Activated naive CD4-positive, alpha-beta T cell treated with anti-CD3 and anti-CD28 coated beads for 36 hours (primary cell): ENCODE measurements at places on chromosomes 3 and 15.

DNA sequence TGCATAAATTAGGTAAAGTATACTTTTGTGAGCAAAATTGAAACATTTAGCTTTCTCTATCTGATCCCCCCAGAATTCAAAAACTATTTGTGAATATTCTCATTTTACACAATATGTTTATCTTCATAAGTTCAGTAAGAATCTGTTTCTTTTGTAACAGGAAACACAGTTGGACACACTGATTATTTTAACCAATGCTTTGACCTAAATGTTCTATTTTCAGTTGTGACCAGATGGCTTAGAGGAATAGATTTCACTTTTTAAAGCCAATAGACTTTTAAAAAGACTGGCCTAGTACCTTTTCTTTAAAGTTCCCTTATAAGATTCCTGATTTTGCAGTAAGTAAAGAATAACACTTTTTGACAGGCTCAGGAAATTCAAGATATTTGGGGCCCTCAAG is 74.0 kb upstream of the STRIT1 start:
- no peak overlapping the region for H3K4me3 ChIP-seq
- no peak overlapping the region for H3K27ac ChIP-seq

- no peaks in the 10 kb centered on the region for H3K27me3 ChIP-seq
- H3K27ac ChIP-seq, result no peak overlapping the region
- H3K4me1 ChIP-seq, result peaks cover 24% of the 10 kb centered on the region
- H3K36me3 ChIP-seq, result peaks cover 2% of the 10 kb centered on the region
- no peak for DNase-seq
- H3K4me3 ChIP-seq, result no peak overlapping the region
These were observed 120.2 kb downstream of the ATP10A start for GRCh38 chr15:25742776-25743547.

DNA sequence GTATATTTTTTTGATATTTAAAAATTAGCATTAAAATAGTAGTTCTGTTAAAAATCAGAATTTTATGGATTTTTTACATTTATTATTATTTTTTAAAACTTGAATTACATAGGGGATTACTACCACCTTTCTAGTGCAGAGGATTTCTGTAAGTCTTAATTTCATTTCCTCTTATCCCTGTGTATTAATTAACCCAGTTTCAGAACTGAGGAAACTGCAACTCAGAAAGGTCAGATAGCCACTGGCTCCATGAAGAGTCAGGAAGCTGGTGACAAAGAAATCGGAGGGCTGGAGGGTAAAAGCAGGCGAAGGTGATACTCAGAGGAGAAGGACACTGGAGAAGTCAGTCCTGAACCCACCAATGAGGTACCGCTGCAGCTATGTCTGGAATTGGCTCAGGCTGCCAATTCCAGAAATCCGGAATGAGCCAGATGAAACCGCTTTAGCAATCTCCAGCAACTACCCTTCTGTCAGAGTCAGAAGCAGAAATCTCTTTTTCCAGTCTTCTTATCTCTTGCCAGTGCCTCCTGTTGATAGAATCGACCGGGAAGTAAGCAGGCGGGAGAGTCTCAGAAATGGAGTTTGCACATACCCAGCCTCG is 308.5 kb downstream of the SV2B start:
- H3K4me3 ChIP-seq, result no peak overlapping the region
- H3K4me1 ChIP-seq, result peaks cover 22% of the 10 kb centered on the region
- H3K27me3 ChIP-seq, result no peaks in the 10 kb centered on the region
- no peak overlapping the region for H3K27ac ChIP-seq
- no peak for DNase-seq

- DNase-seq, result no peak
- H3K27me3 ChIP-seq, result peaks cover 3% of the 10 kb centered on the region
- H3K36me3 ChIP-seq, result no peaks in the 10 kb centered on the region
- no peak overlapping the region for H3K4me3 ChIP-seq
These were observed 639.8 kb downstream of the MAGI1 start for GRCh38 chr3:65398953-65399352.

DNA sequence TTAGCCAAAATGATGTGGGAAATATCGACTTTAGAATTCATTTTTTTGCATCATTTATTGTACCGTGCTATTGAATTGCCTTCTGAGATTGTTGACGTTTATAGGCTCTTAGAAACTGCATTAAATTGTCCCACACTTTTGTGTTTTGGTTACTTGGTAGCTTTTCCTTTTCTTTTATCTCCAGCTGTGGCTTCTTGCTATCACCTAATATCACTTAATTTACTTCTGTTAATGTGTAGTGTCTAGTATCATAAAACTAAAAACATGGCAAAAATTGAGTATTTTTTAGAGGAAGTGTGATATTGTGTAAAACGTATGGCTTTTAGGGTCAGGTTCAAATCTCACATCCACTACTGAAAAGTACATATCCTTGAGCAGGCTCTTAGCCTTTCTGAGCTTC is 11.2 kb downstream of the TMOD3 start:
- H3K36me3 ChIP-seq, result no peaks in the 10 kb centered on the region
- H3K4me1 ChIP-seq, result peaks cover 74% of the 10 kb centered on the region
- H3K4me3 ChIP-seq, result no peak overlapping the region
- H3K27me3 ChIP-seq, result no peaks in the 10 kb centered on the region
- no peak for DNase-seq

GRCh38 chr3:138113326-138113725 is 2.1 kb downstream of the DZIP1L start:
- DNase-seq, result no peak
- no peak overlapping the region for H3K27ac ChIP-seq
- no peaks in the 10 kb centered on the region for H3K36me3 ChIP-seq
- H3K4me3 ChIP-seq, result no peak overlapping the region

- H3K4me1 ChIP-seq, result no peaks in the 10 kb centered on the region
- DNase-seq, result no peak
- no peaks in the 10 kb centered on the region for H3K36me3 ChIP-seq
- no peak overlapping the region for H3K4me3 ChIP-seq
- H3K27me3 ChIP-seq, result no peaks in the 10 kb centered on the region
- no peak overlapping the region for H3K27ac ChIP-seq
These were observed 322.5 kb upstream of the COL8A1 start for GRCh38 chr3:99315896-99316295.

GRCh38 chr15:72912121-72912520 is 128.6 kb upstream of the ADPGK start:
- no peaks in the 10 kb centered on the region for H3K4me1 ChIP-seq
- peaks cover 4% of the 10 kb centered on the region for H3K27me3 ChIP-seq
- no peaks in the 10 kb centered on the region for H3K36me3 ChIP-seq
- H3K27ac ChIP-seq, result no peak overlapping the region
- no peak overlapping the region for H3K4me3 ChIP-seq

- no peak overlapping the region for H3K27ac ChIP-seq
- no peaks in the 10 kb centered on the region for H3K27me3 ChIP-seq
- H3K4me3 ChIP-seq, result no peak overlapping the region
- DNase-seq, result no peak
- H3K36me3 ChIP-seq, result no peaks in the 10 kb centered on the region
These were observed 83.0 kb downstream of the CNTN3 start for GRCh38 chr3:74531491-74531890.

DNA sequence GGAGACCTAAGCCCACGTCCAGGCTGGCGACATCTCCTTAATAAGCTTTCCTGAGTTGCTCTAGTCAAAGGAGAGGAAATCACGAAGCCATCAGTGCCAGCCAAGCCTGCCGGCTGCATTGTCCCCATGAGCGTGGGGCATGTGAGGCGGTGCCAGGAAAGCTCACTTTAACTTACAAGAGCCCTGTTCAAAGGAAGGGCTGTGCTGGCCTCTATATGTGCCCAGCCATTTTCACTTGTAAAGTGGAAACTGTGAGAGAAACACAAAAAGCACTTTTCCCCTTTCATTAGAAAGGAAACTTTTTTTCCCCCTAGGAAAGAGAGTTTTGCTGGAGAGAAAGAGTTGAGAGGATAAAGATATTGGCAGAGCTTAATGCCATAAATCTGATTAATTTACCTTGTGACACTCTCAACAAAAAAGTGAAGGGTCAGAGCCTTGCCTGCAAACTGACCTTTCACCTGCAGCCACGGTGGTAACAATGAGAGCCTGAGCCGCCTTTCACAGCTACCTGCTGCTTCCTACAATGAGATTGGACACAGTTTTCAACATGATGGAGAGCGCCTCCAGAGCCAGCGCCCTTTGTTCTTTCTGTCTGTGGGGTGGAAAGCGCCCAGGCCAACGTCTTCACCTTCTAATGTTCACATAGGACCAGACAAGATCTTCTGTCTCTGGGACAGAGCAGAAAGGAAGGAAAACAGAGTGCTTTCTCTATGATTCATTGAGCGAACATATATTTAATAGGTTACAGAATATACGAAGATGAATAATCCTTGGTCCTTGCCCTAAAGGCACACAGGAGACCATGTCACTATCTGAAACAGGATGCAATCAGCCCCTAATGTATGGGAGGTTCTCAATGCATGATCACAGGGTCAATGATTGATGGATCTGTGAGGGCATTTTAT is 233.1 kb upstream of the HES1 start:
- no peak for DNase-seq
- no peak overlapping the region for H3K4me3 ChIP-seq
- no peaks in the 10 kb centered on the region for H3K36me3 ChIP-seq
- H3K4me1 ChIP-seq, result no peaks in the 10 kb centered on the region
- no peak overlapping the region for H3K27ac ChIP-seq
- H3K27me3 ChIP-seq, result peaks cover 5% of the 10 kb centered on the region

GRCh38 chr3:193974671-193975535 is 161.0 kb upstream of the HES1 start:
- H3K27me3 ChIP-seq, result peaks cover 15% of the 10 kb centered on the region
- H3K36me3 ChIP-seq, result no peaks in the 10 kb centered on the region
- no peak overlapping the region for H3K4me3 ChIP-seq
- no peak overlapping the region for H3K27ac ChIP-seq
- no peak for DNase-seq

DNA sequence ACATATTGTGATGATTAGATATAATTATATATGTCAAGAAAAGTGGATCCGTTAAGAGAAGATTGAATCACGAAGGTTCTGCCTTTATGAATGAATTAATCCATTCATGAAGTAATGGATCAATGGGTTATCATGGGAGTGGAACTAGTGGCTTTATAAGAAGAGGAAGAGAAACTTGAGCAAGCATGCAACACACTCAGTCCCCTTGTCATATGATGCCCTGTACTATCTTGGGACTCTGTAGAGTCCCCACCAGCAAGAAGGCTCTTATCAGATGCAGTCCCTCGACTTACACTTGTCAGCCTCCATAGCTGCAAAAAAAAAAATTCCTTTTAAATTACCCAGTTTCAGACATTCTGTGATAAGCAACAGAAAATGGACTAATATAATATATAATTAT is 301.9 kb downstream of the RAP2B start:
- DNase-seq, result no peak
- no peaks in the 10 kb centered on the region for H3K36me3 ChIP-seq
- H3K4me1 ChIP-seq, result peaks cover 24% of the 10 kb centered on the region
- H3K27me3 ChIP-seq, result no peaks in the 10 kb centered on the region
- no peak overlapping the region for H3K27ac ChIP-seq

GRCh38 chr3:169122416-169122815 is 541.1 kb downstream of the MECOM start:
- no peak overlapping the region for H3K4me3 ChIP-seq
- H3K27ac ChIP-seq, result no peak overlapping the region
- DNase-seq, result no peak

GRCh38 chr3:164550857-164551256 is 527.4 kb downstream of the SI start:
- no peaks in the 10 kb centered on the region for H3K4me1 ChIP-seq
- no peak for DNase-seq
- H3K27ac ChIP-seq, result no peak overlapping the region
- H3K4me3 ChIP-seq, result no peak overlapping the region
- H3K27me3 ChIP-seq, result no peaks in the 10 kb centered on the region

DNA sequence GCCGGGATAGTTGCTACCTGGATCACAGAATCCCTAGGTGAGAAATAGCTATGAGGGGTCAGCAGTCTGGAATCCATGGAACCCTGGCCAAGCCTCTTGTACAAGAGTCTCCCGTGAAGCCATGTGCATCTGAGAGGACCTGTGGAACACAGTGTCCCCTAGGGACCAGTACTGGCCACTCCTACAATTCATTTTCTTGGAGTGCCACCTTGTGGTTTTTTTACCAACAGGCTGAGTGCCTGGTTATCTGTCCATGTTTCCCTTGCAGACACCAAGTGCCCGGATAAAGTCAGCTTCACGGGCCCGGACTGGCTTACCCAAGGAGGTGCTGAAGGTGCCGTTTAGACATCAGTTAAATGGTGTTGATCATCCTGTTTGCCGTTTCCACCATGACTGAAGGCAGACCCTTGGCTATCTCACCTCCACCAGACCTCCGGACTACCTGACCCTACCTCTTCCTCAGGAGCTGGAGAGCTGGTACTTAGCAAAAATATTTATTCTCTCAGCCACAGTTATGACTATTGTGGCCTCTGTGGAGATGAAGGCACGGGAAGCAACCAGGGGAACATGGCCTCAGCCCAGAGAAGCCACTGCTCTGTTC is 93.9 kb downstream of the RBPMS2 start:
- no peaks in the 10 kb centered on the region for H3K27me3 ChIP-seq
- no peak overlapping the region for H3K27ac ChIP-seq
- peak; percentile 38 for DNase-seq
- peaks cover 25% of the 10 kb centered on the region for H3K36me3 ChIP-seq

DNA sequence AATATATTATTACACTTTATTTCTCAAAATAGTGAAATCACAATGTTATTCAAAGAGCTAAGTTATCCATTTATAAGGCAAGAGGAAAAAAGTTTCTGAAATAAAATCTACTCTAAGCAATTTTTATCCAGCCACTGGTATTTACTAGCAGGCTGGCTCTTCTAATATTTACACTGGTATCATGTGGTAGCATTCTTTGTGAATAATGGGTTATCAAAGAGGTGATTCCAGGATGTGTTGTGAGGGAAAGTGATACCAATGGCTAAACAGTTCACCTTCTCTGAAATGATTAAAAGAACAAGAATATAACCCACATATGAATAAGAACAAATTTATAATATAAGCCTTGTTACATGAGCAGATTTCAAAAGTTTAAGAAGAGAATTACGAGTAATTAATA is 44.1 kb downstream of the DHX36 start:
- no peak for DNase-seq
- H3K4me1 ChIP-seq, result no peaks in the 10 kb centered on the region
- no peak overlapping the region for H3K4me3 ChIP-seq
- H3K27ac ChIP-seq, result no peak overlapping the region
- peaks cover 39% of the 10 kb centered on the region for H3K36me3 ChIP-seq

GRCh38 chr15:44194323-44195150 is 534 bp downstream of the FRMD5 start:
- H3K4me3 ChIP-seq, result peak overlapping the region; percentile 84
- no peak overlapping the region for H3K27ac ChIP-seq
- H3K4me1 ChIP-seq, result peaks cover 18% of the 10 kb centered on the region
- H3K36me3 ChIP-seq, result no peaks in the 10 kb centered on the region

- no peak overlapping the region for H3K27ac ChIP-seq
- H3K4me1 ChIP-seq, result peaks cover 25% of the 10 kb centered on the region
- peak; percentile 44 for DNase-seq
- H3K36me3 ChIP-seq, result peaks cover 51% of the 10 kb centered on the region
- no peaks in the 10 kb centered on the region for H3K27me3 ChIP-seq
- H3K4me3 ChIP-seq, result no peak overlapping the region
These were observed 136.9 kb upstream of the SLC2A2 start for GRCh38 chr3:171163101-171164066.

GRCh38 chr3:194136519-194137007 is 615 bp downstream of the HES1 start:
- H3K27me3 ChIP-seq, result peaks cover 53% of the 10 kb centered on the region
- H3K27ac ChIP-seq, result no peak overlapping the region
